Left kidney (tissue), 8 donors: ENCODE measurements at places on chromosomes 4 and X.

DNA sequence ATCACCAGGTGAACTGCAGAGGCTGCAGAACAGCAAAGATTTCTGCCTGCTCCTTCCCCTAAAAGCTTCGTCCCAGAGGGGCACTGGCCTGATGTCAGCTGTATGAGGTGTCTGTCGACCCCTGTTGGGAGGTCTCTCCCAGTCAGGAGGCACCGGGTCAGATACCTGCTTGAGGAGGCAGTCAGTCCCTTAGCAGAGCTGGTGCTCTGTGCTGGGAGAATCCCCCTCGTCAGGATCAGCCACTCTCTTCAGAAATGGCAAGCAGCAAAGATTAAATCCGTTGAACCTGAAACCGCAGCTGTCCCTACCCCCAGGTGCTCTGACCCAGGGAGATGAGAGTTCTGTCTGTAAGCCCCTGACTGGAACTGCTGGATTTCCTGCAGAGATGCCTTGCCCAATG is 1166.3 kb upstream of the ADGRL3 start:
- DNase-seq = no peak

GRCh38 chrX:39226251-39226650 is 425.0 kb downstream of the MID1IP1 start:
- DNase-seq = no peak

GRCh38 chr4:139674875-139675550 is 9.4 kb downstream of the MGST2 start:
- no peak for DNase-seq

DNA sequence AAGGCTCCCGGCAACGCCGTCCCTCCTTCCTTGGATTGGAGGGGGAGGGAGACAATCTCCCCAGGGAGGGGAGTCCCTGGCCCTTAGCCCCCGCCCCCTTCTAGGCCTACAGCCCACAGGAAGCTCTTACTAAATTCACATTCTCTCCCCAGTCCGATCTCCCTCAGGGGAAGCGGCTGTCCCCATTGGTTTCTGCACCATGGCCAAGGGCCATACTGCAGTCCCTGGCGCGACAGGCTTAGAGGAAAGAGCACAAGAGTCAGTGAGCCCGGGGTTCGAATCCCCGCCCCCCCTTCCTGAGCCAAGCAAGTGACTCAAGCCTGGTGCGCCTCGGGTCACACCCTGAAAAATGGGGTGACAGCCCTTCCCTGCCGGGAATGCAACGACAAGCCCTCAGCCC is 1.1 kb downstream of the ABLIM2 start:
- DNase-seq = no peak

DNA sequence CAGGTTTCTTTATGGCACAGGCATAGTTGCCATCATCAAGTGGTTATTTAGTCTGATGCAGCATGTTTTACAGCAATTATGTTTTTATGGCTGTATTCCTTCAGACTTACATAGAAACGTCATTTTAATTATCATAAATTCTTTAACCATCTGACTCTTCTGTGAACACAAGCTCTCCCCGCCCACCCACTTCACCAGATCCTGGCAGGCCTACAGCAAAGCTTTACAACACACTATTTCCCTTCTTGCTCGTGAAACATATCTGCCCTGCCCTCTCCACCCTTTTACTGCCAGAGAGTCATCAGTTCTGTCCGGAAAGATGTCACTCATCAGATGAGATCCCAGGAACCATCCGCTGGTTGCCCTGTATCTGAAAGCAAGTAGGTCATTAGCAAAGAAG is 120.5 kb downstream of the HS6ST2 start:
- no peak for DNase-seq

GRCh38 chrX:130246084-130246483 is 22.6 kb downstream of the ZNF280C start:
- DNase-seq = no peak

- no peak for DNase-seq
Measured at GRCh38 chrX:143998261-143998660, 114.4 kb downstream of the UBE2NL start.

DNA sequence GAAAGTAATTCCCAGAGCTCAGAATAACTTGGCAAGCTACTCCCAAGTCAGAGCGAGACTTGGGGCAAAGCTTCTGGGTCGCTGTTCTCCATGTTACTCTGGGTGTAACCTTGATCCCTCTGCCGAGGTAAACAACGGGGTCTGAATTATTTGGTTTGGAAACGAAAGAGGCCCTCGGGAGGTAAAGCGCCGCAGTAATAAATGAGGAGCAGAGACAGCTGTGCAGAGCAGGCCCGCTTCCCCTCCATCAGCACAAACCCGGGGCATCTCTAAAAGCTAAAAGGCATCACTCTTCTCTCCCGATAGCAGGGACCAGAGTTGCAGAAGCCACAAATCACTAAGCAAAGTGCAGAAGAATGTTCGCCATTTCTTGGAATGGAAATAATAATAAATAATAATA is 561.5 kb downstream of the BCOR start:
- peak; percentile 43 for DNase-seq

DNA sequence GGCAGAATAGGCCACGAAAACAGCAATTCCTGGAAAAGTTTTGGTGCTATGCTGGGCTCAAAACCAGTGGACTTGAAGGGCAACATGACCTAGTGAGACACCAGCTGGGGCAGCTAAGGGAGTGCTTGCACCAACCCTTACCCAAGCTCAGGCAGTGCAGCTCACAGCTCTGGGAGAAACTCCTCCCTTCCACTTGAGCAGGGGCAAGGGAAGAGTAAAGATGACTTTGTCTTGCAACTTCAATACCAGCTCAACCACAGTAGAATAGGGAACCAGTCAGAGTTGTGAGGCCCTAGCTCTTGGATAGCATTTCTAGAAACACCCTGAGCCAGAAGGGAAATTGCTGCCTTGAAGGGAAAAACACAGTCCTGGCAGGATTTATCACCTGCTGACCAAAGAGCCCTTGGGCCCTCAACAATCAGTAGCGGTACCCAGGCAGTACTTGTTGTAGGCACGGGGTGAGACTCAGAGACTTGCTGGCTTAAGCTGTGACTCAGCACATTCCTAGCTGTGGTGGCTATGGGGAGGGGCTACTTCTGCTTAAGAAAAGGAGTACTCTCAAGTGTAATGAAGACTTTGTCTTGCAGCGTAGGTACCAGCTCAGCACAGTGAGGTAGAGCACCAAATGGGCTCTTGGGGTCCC is 19.7 kb upstream of the ABCG2 start:
- no peak for DNase-seq

- peak; percentile 38 for DNase-seq
Measured at GRCh38 chr4:170853422-170854021, 763.8 kb upstream of the AADAT start.

DNA sequence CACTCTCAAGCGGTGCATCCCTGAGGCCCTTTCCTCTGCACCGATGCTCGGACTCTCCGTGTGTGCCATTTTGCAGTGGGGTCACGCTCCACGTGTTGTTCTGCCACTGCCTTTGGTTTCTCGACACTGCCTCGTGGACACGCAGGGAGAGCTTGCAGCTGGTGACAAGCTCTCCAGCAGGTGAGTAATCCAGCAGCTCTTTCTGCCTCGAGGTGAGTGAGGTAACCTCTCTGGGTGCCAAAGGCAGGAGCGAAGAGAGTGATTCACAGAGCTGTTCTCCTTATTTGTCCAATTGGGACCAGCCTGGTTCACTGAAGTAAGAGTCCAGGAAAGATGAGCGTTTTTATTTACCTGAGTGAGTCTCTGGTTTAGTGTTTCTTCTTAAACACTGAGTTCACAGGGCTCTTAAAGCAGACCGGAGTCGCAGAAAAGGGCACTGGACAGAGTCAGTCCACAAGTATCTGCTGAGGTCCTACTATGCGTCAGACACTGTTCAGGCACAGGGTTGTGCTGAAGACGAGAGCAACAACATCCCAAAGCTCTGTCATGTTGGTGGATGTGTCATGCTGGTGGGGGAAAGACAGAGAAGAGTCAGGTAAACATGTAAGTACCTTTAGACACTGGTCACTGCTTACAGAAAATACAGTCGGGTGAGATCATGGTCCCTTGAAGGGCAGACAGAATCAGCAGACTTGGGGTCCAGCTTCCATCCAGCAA is 61.8 kb downstream of the FHDC1 start:
- DNase-seq = no peak

GRCh38 chrX:39204945-39205344 is 403.7 kb downstream of the MID1IP1 start:
- DNase-seq = no peak

DNA sequence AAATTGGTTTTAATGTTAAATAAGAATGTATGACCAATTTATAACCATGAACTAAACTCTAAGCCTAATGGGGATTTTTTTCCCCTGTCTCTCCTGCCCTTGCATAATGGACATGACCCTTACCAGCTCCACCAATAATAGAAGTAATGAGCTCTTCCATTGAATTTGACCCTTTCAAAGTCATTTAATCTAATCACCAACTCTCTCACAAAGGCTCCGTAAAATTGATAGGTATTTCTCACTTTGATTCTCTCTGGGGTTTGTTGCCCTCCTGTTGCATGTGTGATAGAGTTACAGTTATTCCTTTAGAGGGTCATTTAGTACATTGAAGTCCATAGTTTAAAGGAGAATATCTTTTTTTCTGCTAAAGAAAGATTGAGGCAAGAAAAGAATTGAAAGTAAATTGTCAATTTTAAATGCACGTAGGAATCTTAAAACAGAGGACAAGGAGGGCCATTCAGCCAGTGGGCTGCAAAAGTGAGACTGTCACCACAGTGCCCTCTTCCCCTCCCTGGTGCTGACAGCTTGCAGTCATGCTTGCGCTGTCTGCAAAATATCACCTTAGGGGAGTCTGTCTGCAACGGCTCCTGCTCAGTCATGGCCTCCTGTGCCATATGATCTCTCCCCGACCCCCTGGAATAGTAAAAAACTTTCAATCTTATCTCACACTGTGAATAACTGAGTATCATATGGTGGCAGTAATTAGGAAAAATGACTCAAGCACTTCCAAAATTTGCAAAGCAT is 307.5 kb upstream of the GNPDA2 start:
- DNase-seq = no peak

DNA sequence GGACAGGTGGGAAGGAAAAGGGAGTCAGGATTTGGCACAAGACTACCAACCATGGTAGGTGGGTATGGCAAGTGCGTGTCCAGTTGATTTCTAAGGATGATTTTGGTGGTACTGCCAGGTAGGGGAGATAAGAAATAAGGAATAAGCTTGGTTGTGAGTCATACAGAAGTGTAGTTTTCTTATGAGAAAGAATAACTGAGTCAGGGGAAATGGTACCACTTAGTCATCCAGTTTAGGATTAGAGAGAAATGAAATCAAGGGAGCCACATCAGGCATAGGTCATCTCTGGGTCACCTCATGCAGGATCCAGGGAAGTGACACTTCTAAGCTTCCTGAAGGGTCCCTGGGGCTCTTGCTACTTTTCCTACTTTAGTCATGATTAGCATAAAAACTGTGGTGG is 107.1 kb upstream of the C1GALT1C1 start:
- no peak for DNase-seq

GRCh38 chr4:40750461-40751258 is 905 bp downstream of the NSUN7 start:
- peak; percentile 34 for DNase-seq

- DNase-seq = no peak
Measured at GRCh38 chr4:87566276-87566675, 37.1 kb upstream of the SPARCL1 start.

DNA sequence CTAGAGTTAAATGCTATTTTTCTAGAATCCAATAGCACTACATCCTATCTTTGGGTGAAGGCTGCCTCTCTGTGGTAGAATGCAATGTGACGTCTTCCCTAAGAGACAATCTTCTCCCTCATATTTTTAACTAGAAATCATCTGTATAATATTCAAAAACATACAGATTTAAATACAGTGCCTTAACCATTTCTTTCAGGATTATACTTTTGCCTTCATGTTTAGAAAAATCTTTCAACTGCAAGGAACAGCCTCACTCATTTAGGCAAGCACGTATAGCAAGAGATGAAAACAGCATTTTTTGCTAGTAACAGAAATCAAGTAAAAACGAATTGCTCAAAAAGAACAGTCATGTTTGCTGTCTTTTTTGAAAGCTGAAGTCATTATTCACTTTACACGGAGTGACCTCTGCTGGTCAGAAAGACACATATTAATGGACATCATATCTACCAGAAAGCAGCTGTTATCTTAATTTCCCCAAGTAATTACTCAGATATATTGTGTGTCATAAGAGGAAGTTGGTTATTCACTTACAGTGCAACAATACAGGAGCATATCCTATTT is 422.3 kb downstream of the STPG2 start:
- DNase-seq = peak; percentile 25

- DNase-seq = no peak
Measured at GRCh38 chr4:56374956-56375355, 12.3 kb downstream of the AASDH start.

GRCh38 chrX:122586831-122587230 is 597.2 kb upstream of the GRIA3 start:
- no peak for DNase-seq

- DNase-seq = no peak
Measured at GRCh38 chr4:126268106-126268505, 953.4 kb downstream of the FAT4 start.

- no peak for DNase-seq
Measured at GRCh38 chr4:167359711-167360110, 125.4 kb upstream of the SPOCK3 start.

- DNase-seq = no peak
Measured at GRCh38 chr4:20992002-20992401, 291.7 kb downstream of the PACRGL start.

DNA sequence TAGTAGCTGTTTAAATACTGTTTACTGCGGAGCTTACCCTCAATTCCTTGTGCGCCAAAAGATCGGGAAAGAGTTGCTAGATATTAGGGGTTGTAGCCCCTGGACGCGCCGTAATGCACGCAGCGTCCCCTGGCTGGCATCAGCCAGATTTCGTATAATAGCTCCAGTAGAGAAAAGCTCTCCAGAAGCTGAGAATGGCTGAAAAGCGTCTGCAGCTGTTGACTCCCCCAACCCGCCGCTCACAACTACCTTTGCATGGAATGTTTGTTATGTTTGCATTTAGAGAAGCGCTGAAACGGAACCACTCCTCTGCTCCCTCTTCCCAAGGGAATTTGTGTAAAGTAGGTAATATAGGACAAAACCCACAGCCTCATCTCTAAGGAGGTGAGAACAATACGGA is 3.7 kb downstream of the DOCK11 start:
- no peak for DNase-seq

DNA sequence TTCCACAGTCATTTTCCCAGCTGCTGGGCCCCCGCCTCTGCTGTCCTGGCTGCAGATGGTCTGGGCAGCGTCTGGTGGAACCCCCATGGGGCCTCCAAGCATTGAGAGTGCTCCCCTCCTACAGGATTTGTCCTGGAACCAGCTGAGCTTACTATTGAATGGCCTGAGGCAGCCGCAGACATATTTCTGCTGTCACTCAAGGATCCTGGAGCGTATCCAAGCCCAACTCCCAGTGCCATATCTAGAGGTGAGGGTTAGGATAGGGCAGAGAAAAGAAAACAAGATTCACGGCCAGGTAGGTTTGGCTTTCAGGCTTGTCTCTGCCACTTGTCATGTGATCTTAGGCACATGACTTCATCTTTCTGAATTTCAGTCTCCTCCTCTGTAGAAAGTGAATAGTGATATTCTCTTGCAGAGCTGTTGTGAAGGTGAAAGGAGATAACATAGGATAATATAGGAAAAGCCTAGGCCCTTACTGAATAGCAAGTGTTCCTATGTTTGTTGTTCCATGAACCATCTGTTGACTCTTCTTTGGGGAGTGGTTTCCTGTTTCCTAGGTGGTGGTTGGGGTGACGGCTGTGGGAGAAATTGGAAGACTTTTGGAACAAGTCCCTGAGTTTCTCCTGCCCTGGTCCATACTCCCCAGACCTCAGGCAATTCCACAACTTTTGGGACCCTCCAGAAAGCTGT is 52.3 kb downstream of the SEPSECS start:
- no peak for DNase-seq

- no peak for DNase-seq
Measured at GRCh38 chr4:152022543-152022942, 261.7 kb upstream of the GATB start.

- no peak for DNase-seq
Measured at GRCh38 chr4:11640584-11640983, 211.9 kb upstream of the HS3ST1 start.
